ENCODE measurements at places on chromosomes 1 and 21. TPM values are rescaled to one million over a fixed set of nuclear protein-coding genes. Genes with fewer than 3 reads are reported as not detected.

Gene ZSWIM5
- total RNA-seq: 0.68 TPM

Gene HSF2BP
- not detected for total RNA-seq

Gene FMO5
- 1.2 TPM for total RNA-seq

Gene NR5A2
- not detected for total RNA-seq

Gene SYTL1
- total RNA-seq: not detected

Gene MATN1
- total RNA-seq: 0.23 TPM

Gene AMPD1
- total RNA-seq: not detected

Gene CLDN17
- total RNA-seq: not detected

Gene RGS4
- total RNA-seq: 31.8 TPM

All from smooth muscle cell of the coronary artery (primary cell).